Hippocampal formation (tissue), 2 donors: ENCODE measurements at places on chromosomes 11 and 22.

GRCh38 chr11:121489823-121490222, 37.1 kb upstream of the SORL1-AS1 start:
- DNase-seq = no peak

DNA sequence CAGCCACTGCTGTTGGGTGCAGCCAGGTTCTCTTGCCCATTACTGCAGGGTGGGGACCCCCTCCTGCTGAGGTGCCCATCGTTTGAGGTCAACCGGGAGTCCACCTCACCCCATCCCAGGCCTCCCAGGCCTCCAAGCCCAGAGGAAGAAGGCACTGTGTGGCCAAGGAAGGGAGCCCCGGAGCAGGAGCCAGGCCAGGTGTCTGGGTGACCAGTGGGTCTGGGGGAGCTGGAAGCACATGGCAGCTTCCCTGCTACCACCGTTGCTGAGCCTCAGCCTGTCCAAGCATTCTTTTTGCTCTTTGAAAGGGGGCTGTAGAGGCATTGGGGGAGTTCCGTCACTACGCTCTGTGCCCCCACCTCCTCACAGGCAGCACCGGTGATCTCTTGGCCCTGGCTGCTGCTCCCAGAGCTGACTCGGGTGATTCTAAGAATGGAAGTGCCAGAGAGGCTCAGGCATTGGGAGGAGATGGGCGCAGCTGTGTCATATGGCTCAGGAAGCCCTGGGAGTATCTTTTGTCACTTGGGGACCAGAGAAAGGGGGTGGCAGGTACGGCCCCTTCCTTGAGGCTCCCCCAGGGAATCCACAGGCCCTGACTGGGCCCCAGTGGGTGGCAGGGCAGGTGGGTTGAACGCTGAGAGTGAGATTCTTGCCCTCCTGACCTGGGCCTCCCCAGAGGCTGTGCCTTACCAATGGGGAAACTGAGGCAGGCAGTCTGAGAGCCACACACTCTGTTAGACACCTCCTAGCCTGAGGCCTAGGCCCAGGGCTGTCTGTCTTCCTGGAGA, 1.9 kb downstream of the SEPTIN5 start:
- no peak for DNase-seq

- DNase-seq = no peak
Measured at GRCh38 chr11:6992026-6992425, 28.1 kb downstream of the ZNF214 start.

DNA sequence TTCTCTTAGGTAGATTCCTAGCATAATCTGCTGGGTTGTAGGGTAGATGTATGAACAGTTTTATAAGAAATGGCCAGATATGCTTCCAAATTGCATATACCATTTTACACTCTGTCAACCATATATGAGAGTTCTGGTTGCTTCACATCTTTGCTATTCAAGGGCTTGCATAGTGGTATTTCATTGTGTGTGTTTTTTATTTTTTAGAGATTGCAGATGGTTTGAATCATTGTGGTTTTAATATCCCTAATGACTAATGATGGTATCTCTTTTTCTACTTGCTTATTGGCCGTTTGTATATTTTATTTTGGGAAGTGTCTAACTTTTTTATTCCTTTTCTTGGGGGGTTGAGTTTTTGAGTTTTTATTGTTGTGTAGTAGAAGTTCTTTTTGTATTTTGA, 26.9 kb downstream of the RNF214 start:
- no peak for DNase-seq

DNA sequence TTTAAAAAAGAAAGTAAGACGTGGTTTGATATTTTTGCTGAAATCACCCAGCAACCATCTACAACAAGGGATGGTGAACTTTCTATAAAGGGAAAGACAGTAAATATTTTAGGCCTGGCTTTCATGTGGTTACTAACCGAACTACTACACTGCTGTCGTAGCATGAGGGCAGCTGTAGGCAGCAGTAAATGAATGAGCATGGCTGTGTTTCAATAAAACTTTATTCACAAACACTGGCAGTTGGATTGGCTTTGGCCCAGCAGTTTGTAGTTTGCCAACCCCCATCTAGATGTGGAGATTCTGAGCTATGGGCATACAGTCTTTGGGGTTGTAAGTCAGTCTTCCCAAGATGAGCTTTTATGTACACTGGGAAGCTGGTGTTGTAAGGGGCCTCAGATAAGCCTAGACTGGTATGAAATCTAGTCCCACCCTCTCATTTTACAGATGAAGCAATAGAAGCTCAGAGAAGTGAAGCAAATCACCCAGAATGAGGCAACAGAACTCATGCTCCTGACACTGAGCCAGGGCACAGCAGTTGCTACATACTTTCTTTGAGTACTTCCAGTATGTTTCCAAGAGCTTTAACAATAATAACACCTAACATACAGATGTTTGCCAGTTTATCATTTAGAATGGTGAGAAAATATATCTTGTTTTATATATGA, 204.4 kb downstream of the ADAMTS15 start:
- DNase-seq = no peak

DNA sequence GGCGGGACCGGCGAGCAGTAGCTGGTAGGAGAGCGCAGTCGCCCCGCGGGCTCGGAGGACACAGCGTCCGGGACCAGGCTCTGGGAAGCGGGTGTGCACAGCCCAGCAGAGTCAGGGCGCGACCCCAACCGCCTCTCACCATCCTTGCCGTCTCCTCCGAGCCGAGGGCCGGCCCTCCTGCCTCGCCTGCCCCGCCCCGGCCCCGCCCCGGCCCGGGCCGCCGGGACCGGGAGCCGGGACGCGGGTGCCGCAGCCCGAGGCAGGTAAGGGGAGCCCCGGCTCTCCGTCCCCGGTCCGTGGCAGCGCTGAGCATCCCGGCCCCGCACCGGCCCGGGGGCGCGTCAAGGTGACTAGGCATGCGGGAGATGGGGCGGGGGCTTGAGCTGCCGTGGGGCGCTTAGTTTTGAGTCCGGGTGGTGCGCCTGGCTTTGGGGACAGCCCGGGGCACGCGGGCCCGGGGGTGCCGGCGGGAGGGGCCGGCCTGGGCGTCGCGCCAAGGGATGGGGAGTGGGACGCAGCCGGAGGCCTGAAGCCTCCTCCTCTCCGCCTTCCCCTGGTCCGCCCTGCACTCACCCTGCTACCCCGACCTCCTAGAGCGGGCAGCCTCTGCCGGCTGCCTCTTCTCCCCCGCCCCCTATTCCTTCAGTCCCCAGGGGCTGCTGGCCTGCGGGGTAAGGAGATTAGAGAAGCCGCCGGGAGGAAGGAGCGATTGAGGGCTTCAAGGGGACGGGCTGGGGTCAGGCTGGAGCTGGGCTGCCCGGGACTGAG, at the start of gene ABCG4:
Gene ABCG4, plus strand, starts transcription at position 35 of the 768 bp plus-strand sequence. CDS start 914 bp downstream, outside the sequence.
- DNase-seq = no peak

DNA sequence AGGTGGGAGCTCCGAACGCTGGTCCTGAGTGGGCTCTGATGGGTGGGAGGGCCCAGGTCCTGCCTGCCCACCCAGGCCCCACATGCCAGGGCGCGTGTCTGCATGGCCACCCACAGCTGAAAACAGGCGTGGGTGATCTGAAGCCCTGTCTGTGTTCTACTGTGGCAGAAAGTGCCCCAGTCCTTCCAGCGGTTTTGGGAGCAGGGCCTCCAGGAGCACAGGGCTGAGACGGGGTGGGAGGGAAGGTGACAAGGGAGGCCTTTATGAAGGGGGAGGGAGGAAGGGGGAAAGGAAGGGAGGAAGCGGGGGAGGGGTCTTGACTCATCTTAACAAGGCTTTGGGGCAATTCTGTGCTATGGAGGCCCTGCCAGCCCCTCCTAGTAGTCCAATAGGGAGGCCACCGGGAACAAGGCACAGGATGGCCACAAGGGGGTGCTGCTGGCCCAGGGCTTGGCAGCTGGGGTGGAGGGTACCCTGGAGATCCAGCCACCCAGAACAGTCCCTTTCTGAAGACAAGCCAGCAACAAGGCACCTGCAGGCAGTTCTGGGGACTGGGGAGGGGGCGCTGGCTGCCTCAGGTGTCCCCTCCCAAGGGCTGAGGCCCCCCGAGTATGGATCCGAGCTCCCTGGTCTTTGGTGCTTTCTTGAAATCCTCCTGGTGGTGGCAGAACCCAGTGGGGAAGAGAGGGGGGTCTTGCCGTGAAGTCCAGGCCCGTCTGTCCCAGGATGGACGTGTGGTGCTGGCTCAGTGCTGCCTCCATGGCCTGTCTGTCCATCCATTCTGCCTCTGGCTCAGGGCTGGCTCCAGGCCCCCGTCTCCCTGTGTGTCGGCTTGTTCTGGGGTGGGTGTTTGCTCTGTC, 6.3 kb upstream of the FADS3 start:
- peak; percentile 61 for DNase-seq

GRCh38 chr11:34238533-34238932, 119.3 kb downstream of the ABTB2 start:
- DNase-seq = no peak

DNA sequence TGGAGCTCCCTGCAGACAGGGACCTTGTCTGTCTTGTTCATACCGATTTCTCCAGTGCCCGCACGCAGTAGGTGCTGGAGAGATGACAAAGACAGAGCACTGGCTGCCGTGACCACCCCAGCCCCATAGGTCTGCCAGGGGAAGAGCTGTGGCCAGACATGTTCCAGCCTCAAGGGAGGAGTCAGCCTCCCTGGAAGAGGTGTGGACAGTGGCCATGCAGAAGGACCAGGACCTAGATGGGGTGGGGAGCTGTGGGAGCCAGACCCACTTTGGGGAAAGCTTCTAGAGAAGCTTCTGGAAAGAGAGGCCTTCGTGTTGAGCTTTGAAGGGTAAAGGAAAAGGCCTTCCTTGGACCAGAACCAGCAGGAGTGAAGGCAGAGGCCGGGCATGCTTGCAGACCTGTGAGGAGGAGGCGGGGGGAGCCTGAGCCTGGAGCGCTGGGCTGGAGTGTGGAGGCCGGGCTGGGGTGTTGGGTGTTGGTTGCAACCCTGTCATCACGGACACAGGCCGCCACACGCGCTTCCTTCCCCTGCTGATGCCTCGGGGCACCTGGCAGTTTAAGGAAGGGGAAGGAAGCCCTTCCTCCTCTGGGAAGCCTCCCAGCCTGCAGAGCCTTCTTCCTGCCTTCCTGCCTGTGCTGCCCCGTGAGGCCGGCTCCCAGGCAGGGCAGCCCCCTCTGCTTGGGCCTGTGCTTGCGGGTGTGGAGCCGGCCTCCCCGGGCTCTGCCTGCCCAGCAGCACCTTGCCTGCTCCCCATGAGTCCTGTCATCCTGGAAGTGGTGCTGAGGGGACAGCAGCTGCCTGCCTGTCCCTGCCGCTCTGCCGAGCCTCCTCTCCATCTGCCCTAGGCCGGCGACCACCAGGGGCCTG, 12.3 kb downstream of the RELT start:
- no peak for DNase-seq

- no peak for DNase-seq
Measured at GRCh38 chr11:80698637-80699036, 1257.8 kb upstream of the TENM4 start.

DNA sequence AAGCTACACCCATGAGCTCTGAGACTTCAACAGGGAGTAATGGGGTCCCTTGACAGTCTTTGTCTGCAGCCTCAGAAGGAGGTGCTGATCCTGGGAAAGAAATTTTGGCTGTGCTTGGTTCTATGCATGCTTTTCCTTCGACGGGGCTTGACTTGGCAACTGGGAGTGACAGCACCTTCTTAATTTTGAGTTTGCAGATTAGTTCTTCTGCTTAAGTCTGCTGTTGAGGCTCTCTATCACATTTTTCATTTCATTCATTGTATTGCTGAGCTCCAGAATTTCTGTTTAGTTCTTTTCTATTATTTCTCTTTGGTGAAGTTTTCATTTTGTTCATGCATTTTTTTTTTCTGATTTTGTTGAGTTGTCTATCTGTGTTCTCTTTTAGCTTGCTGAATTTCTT, 125.6 kb downstream of the SNX19 start:
- DNase-seq = no peak

- no peak for DNase-seq
Measured at GRCh38 chr11:121446752-121447156, 5.4 kb upstream of the SORL1 start.

- DNase-seq = no peak
Measured at GRCh38 chr22:27137871-27138337, 480.5 kb downstream of the MIAT start.

- DNase-seq = no peak
Measured at GRCh38 chr22:30474683-30475424, 3.0 kb upstream of the SEC14L3 start.

GRCh38 chr11:124597626-124598025, 13.6 kb upstream of the PANX3 start:
- no peak for DNase-seq

GRCh38 chr22:22452211-22452610, 56.3 kb downstream of the ZNF280B start:
- DNase-seq = no peak

GRCh38 chr22:30305906-30306626, 16.8 kb upstream of the CASTOR1 start:
- no peak for DNase-seq

DNA sequence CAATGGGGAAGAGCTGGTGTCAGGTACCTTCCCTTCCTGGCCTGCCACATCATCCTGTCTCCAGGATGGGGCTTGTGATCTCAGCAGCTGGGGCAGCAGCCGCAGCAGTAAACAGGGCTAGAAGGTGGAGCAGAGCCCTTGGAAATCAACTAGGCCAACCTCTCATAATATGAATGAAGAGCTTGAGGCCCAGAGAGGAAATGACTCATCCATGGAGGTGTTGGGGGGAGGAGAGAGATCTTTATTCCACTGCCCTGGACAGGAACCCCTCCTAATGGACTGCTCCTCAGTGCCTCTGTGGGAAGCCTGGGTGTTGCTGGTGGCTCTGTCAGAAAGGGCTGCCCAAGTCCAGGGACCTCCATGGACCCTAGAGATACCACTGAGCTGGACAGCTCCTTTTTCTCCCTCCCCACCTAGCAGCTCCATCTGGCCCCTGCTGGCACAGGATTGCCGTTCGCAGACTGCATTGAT, 111.8 kb downstream of the OSBP2 start:
- DNase-seq = no peak

DNA sequence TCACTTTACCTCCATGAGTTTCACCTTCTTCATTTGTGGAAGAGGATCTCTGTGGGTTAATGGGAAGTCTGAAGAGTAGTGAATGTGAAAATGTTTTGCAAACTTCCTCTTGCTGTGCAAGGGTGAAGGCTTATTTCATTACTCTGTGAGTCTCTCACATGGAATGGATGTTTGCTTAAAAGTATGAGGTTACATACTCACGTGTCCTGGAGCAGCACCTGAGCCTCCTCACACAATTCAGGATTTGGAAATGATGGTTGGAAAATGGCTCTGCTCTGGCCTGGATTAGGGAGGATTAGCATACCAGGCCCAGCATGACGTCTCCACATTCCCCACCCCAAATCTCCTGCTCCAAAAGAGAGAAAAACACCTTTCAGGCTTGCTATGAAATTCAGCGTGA, 4.8 kb downstream of the GRAMD1B start:
- DNase-seq = no peak

DNA sequence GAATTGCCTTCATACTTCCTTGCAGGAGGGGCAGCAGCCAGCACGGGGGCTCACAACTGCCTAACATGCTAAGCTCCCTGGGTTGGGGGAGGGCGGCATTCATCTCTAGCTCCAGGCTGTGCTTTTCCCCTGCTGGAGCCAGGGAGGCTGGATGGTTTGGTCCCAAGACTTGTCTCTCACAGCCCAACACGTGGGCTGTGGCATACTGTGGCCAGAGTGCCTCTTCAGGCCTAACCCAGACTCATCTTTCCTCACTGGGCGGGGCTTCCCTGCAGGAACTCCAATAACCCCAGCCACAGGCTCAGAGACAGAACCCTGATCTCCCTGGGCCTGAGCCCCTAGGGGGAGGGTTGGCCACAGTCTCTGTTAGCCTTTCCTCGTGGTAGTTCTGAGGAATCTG, 121.9 kb upstream of the PLET1 start:
- no peak for DNase-seq

- no peak for DNase-seq
Measured at GRCh38 chr11:36265793-36266628, 23.2 kb downstream of the COMMD9 start.

GRCh38 chr11:126172596-126173038, 38.8 kb downstream of the RPUSD4 start:
- no peak for DNase-seq
